ENCODE measurements at places on chromosomes 12 and 14.

DNA sequence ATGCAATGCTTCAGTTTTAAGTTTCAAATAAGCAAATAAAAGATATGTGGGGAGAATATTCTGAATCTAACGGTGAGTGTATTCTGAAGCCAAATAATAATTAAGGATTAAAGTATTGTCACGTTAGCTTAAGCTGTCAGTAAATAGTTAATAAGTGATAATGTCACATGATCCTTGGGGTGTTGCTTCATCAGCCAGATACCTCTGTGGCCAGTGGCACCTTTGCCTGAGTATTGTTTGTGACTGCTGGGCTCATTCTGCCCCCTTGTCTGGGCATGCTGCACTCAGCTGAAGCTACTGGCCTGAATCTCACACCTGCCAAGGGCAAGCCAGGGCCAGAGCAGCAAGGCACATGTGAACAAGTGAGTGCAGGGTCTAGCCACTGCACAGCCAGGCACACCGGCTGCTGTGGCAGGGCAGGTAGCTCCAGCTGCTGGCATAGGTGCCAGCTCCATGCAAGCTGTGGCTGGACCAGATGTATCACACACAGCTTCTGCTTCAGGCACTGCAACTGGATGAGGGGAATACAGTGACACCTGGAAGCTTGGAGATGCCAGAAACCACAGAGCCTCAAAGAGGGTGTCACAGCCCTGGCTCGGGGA lies 739.7 kb downstream of the SLC6A15 start:
- no peak for DNase-seq

DNA sequence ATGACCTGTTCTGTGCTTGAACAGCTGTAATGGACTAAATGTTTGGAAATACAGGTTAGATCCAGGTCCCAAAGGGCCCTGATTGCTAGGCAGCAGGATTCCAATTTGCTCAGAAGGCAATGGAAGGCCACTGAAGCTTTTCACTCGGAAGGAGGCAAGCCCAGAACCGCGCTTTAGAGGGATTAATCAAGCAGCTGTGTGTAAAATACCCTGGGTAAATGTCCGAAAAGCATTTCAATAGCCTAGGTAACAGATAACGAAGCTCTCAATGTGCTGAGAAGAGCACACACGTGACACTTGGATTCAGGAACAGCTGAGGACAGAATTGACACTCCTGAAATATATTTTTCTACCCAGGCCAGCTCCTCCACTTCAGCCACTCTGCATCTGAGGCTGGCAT lies 436.1 kb downstream of the TMEM132D start:
- no peak for DNase-seq

DNA sequence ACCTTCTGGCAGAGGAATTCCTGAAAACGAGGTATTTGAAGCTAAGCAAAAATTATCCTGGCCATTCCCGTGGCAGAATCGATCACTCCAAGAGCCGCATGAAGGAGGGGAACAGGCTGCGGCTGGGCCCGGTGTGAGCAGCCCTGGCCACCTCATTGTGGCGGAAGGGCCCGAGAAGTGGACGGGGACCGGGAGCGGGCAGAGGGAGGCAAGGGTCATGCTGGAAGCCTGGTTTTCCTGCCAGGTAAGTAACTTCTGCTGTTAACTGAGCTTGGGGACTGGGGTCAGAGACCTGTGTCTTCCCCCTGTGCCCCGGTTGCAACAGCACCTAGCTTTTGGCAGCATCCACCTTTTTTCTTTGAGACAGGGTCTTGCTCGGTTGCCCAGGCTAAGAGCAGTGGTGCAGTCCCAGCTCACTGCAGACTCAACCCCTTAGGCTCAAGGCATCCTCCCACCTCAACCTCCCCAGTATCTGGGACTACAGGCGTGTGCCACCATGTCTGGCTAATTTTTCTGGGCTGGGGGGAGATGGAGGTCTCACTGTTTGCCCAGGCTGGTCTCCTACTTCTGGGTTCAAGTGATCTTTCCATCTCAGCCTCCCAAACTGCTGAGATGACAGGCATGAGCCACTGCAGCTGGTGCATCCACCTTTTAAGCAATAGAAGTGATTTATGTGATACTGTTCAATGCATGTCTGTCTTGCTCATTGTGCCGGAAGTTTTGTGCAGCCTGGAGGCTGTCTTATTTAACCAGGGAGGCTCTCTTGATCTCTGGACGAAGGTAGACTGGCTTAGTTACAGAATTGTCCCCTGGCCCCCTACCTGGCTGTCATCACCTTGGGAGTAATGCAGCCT lies 174.0 kb upstream of the MYL2 start:
- DNase-seq, result no peak

- no peak for DNase-seq
Measured at GRCh38 chr12:121673013-121673511, 3.6 kb upstream of the MORN3 start.

GRCh38 chr12:2999265-2999841 lies 40.2 kb downstream of the TEAD4 start:
- no peak for DNase-seq

- no peak for DNase-seq
Measured at GRCh38 chr14:28766469-28766955, at the start of gene FOXG1. Gene FOXG1, plus strand, starts transcription at chr14:28766787. Its CDS starts 493 bp downstream, at chr14:28767280.

DNA sequence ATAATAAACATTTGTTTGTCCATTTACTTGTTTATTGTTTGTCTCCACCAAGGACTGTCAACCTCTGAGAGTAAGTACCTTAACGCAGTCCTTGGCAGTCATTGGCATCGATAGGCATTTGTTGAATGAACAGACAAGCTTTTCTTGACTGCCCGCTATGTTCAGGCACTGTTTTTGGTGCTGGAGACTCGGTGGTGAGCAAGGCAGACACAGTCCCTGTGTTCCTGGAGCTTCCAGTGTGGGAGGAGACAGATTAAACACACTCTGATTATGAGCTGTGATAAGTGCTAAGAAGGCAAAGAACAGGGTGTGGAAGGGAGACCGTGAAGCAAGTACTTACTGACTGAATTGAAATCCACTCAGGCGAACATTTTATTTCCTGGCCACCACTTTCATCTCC lies 1.2 kb downstream of the ATP6V0A2 start:
- no peak for DNase-seq
